Stomach (tissue), 19 donors: ENCODE measurements at places on chromosomes 7 and 10. TPM values are rescaled to one million over a fixed set of nuclear protein-coding genes. Genes with fewer than 3 reads are reported as not detected.
A peak's percentile ranks its signal among the peaks of the same experiment; 100 is the strongest.

The TAS2R40 gene
- not detected for polyA plus RNA-seq

DNA sequence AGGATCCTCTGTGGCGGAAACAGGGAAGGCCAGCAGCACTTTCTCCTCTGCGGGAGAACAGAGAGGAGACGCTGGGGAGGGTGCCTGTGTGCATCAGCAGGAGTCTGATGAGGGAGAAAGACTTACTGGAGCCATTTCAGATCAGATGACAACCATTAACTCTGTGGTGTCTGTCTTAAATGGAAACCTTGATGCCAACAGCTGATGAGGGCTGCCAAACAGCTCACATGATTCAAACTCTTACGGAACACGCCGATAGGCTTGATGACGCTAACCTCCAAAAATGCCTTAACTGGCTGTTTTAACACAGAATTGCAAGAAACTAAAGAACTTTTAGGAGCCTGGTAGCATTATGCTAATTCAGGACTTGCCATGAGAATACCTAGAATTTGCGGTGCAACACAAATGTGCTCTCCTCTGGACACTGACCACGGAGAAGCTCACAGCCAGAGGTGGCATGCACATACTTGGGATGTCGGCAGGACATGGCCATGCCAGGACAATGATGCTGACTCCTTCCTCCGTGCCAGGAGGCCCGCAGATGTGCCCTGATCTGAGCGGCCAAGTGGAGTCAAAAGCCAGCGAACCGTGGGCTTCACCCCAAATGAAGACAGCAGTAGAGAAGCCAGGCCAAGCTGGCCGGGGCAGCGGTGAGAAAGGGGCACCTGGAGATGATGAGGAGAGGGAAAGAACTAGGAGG lies 154.9 kb downstream of the ZMYND11 start:
- no peak for DNase-seq
- H3K4me3 ChIP-seq: no peak overlapping the region
- no peak overlapping the region for H3K27ac ChIP-seq
- peaks cover 73% of the 10 kb centered on the region for H3K36me3 ChIP-seq

DNA sequence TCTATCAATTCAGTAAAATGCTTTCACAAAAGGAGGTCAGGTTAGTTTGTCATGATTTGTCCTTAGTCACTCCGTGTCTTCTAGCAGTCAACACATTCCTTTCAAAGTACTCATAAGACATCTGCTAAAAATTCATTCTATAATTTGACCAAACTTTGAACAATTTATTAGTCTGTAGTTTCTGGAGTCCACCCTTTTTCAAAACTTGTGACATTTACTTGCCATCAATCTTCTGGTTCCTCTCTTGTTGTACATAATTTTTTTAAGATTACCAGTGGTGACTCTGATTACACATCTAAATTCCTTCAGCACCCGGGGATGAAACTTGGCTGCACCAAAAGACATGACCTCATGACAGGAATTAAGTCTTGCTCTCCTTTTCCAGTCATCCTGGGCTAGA lies 130.1 kb downstream of the NEBL start:
- peak; percentile 19 for DNase-seq
- no peaks in the 10 kb centered on the region for H3K4me1 ChIP-seq
- no peak overlapping the region for H3K4me3 ChIP-seq
- no peaks in the 10 kb centered on the region for H3K27me3 ChIP-seq
- no peak overlapping the region for H3K27ac ChIP-seq

DNA sequence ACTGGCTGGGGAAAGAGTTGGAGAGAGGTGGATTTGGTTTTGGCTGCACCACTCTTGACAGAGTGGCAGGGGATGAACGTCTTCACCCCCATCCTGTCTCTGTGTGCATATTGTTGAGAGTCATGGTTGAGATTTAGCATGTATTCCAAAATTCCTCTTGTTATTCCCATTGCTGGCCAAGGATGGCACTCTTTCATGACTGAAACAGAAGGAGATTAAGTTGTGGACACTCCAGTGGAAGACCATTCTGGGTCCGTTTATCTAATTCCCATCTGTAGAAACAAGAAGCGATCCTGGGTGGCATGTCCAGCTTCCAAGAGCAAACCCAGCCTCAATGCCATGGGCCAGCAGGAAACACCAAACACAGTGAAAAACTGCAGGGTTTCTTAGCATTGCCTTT lies 469.0 kb upstream of the IGFBP3 start:
- no peaks in the 10 kb centered on the region for H3K36me3 ChIP-seq
- no peak for DNase-seq
- no peaks in the 10 kb centered on the region for H3K4me1 ChIP-seq
- no peak overlapping the region for H3K27ac ChIP-seq
- H3K4me3 ChIP-seq: no peak overlapping the region

- no peaks in the 10 kb centered on the region for H3K36me3 ChIP-seq
- peak overlapping the region; percentile 75 for H3K27ac ChIP-seq
- H3K27me3 ChIP-seq: no peaks in the 10 kb centered on the region
- no peak for DNase-seq
Measured at GRCh38 chr7:30813466-30813865, 42.2 kb downstream of the MINDY4 start.

GRCh38 chr10:36943544-36943943 lies 181.9 kb upstream of the ANKRD30A start:
- no peak overlapping the region for H3K27ac ChIP-seq
- H3K4me1 ChIP-seq: no peaks in the 10 kb centered on the region
- DNase-seq: no peak

DNA sequence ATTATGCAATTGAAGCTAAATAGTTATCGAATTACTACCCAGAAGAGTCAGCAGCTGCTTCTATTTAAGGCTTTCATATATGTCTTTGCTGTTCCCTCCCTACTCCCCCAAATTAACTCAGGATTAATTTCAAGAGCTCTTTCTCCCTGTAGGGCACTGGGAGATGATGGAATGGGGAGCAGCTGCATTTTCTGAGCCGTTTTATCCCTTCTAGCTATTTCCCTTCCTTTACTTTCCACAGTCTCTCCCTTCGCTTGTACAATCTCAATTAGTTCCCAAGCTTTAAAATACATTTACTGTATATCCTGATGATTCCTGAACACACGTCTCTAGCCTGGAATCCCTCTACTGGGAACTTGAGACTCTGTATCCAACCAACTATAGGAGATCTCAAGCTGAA lies 19.8 kb upstream of the TSPAN12 start:
- no peaks in the 10 kb centered on the region for H3K36me3 ChIP-seq
- no peak overlapping the region for H3K27ac ChIP-seq
- no peak overlapping the region for H3K4me3 ChIP-seq
- no peaks in the 10 kb centered on the region for H3K27me3 ChIP-seq
- no peak for DNase-seq

GRCh38 chr10:80158126-80158525 lies 25.6 kb downstream of the PLAC9 start:
- peak overlapping the region; percentile 86 for H3K27ac ChIP-seq
- no peak for DNase-seq
- H3K4me1 ChIP-seq: peaks cover 45% of the 10 kb centered on the region

GRCh38 chr10:72418679-72419078 lies 64.0 kb upstream of the DNAJB12 start:
- H3K27me3 ChIP-seq: no peaks in the 10 kb centered on the region
- no peaks in the 10 kb centered on the region for H3K4me1 ChIP-seq
- H3K4me3 ChIP-seq: no peak overlapping the region
- H3K27ac ChIP-seq: no peak overlapping the region
- no peak for DNase-seq

The ZNF727 gene
- not detected for polyA plus RNA-seq

DNA sequence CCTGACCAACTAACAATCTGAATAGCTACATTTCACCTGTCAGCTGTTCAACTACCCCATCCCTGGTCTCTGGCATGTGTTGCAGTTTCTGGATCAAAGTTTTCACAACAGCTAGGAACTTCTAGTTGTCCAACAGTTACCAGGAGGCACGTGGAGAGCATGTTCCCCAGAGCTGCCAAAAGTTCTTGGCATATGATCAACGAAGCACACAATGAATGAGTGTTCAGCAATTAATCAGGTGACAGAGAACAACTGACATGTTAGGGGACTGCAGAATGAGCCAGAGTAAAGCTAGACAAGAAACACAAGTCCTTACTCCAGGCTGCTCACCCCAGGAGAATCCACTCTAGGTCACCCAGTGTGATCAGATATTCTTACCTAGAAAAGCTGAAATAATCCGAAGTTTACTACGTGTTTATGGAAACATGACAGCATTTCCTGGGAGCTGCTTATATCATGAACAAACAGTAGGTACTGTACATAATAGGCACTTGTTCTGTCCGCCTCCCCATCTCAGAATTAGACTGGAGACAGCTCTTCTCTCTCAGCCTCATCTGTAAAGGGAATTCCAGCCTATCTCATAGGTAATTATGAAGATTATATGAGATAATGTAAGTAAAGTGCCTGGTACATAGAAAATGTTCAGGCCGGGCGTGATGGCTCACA lies 50.6 kb downstream of the ZNF438 start:
- DNase-seq: peak; percentile 72
- no peak overlapping the region for H3K4me3 ChIP-seq
- no peaks in the 10 kb centered on the region for H3K36me3 ChIP-seq
- H3K27me3 ChIP-seq: no peaks in the 10 kb centered on the region
